NCI-H2171 treated with DMSO at 0.1 percent for 48 hours (cell line): ENCODE measurements at places on chromosomes 1 and 21.

DNA sequence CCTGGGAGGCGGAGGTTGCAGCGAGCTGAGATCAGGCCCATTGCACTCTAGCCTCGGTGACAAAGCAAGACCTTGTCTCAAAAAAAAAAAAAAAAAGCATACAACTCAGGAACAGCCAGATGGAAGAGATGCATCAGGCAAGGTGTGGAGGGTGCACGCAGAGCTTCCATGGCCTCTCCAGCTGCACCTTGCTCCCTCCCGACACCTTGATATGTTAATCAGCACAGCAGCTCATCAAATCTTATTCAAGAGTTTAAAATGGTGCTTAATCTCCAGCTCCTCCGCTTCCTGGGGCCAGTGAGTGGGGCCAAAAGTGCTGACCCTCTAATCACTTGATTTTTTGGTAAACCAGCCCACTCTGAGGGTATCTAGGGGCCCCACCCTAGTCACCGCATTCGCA, 29.3 kb upstream of the FAM89A start:
- DNase-seq: no peak

- no peak for DNase-seq
Observed at GRCh38 chr1:39777306-39777705, 6.2 kb upstream of the OXCT2 start.

DNA sequence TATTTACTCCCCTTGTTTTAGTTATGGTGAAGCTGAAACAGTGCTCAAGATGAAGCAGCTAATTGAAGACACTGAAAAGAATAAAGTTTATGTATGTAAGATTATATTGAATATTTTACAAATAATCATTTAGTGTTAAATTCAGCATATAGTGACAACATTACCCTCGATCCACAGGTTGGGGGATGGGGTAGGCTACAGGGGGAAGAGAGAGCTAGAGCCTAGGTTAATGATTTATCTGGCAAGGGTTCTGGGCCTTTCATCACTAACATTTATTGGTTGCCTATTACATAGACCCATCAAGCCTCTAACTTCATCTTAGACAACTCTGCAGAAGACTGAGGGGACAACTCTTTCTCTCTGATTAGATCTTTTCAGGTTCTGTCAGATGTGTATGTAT, 21.3 kb downstream of the ZCCHC17 start:
- no peak for DNase-seq

DNA sequence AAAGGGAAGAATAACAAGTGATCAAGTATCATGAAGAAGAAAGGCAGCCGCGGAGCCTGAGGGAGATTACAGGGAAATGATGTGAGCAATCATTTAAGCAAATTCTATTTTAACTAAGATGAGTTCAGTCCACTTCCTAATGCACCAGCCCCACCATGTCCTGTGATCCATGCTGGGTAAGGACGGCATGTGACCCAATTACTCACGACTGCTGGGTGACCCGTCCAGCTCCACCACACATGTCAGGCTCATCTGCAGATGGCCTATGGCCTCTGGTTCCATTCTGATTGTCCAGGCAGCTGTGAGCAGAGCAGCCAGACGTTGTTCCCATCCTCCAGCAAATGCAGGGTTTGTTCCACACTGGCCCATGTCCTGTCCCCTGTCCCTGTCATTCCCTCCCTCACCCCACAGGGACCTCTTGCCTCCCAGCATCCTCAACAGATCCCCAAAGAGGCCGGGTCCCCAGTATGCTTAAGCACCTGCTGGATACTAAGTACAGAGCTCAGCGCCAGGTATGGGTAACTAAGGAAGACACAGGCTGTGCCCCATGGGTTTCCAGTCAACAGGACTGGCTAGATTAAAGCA, 87.9 kb downstream of the MATN1 start:
- no peak for DNase-seq

GRCh38 chr1:8915446-8915845, 30.2 kb upstream of the CA6 start:
- DNase-seq: no peak

DNA sequence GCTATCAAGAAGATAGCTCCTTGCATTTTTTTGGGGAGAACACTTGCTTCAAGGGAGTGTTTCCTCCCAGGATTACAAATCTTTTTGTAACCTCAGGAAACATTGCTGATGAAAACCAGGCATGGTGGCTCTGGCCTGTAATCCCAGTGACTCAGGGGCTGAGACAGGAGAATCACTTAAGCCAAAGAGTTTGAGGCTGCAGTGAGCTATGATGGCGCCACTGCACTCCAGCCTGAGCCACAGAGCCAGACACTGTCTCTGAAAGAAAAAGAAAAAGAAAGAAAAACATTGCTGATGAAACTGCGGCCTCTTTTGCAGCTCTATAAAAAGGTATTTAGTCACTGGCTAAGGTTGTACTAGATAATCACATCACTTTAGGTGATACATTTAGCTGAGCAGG, 7.3 kb downstream of the RNU1-2 start:
- no peak for DNase-seq

GRCh38 chr1:58597076-58597475, 20.0 kb upstream of the TACSTD2 start:
- DNase-seq: peak; percentile 15

DNA sequence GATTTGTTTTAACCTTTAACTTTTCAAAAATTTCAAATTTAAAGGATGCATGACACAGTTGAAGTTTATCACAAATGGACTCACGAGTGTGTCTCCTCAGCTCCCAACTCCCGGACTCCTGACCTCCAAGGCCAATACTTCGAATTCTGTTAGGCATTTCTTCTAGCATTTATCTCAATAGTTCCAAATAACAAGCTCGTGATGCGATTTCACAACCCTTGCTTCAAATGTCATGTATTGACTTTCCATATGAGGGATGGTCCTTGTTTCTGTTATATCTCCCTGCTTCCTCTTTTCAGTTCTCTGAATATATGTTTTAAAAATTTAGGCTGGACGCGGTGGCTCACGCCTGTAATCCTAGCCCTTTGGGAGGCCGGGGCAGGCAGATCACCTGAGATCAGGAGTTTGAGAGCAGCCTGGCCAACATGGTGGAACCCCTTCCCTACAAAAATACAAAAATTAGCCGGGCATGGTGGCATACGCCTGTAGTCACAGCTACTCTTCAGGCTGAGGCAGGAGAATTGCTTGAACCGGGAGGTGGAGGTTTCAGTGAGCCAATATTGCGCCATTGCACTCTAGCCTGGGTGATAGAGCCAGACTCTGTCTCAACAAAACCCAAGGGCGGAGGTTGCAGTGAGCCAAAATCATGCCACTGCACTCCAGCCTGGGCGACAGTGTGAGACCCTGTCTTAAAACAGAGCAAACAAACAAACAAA, 52.0 kb upstream of the TINAGL1 start:
- no peak for DNase-seq

- DNase-seq: no peak
Observed at GRCh38 chr1:86169625-86170024, 13.1 kb upstream of the COL24A1 start.

- DNase-seq: no peak
Observed at GRCh38 chr1:31618916-31619846, 1.7 kb downstream of the HCRTR1 start.

- DNase-seq: no peak
Observed at GRCh38 chr1:8343464-8344001, 25.6 kb downstream of the SLC45A1 start.
